ENCODE measurements at places on chromosomes 5 and 9.
A peak's percentile ranks its signal among the peaks of the same experiment; 100 is the strongest.

DNA sequence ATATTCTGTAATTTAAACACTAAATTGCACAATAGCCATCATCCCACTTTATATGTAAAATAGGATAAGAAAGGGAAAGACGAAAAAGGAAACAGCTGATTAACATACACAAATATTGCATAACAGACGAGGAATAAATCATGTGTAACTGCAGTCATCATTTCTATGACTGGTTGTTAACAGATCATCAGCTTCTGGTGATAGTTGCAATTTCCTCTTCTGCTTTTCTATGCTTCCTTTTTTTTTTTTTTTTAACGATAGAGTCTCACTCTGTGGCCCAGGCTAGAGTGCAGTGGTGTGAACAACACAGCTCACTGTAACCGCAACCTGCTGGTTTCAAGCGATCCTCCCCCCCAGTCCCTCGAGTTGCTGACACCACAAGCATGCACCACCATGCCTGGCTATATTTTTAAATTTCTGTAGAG is 22.5 kb upstream of the JAKMIP2 start:
- DNase-seq, result no peak

- DNase-seq, result no peak
Observed at GRCh38 chr5:61330341-61330844, 1.7 kb upstream of the ZSWIM6 start.

DNA sequence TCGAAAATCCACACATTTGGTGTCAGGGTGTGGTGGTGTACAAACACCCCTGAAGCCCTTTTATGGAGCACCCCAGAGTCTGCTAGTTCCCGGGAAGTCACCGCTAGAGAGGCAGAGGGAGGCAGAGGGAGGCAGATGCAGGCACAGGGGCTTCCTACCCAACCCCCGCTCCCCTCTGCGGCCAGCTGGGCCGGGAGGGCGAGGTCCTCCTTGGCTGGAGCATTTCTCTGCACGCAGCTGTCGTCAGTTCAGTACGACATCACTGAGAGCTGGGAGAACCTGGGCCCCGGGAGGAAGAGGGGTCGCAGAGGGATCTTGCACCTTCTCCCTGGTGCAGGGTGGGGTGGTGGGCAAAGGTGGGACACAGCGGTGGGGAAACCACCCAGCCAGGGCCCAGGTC is 15.8 kb upstream of the UBAC1 start:
- no peak for DNase-seq

DNA sequence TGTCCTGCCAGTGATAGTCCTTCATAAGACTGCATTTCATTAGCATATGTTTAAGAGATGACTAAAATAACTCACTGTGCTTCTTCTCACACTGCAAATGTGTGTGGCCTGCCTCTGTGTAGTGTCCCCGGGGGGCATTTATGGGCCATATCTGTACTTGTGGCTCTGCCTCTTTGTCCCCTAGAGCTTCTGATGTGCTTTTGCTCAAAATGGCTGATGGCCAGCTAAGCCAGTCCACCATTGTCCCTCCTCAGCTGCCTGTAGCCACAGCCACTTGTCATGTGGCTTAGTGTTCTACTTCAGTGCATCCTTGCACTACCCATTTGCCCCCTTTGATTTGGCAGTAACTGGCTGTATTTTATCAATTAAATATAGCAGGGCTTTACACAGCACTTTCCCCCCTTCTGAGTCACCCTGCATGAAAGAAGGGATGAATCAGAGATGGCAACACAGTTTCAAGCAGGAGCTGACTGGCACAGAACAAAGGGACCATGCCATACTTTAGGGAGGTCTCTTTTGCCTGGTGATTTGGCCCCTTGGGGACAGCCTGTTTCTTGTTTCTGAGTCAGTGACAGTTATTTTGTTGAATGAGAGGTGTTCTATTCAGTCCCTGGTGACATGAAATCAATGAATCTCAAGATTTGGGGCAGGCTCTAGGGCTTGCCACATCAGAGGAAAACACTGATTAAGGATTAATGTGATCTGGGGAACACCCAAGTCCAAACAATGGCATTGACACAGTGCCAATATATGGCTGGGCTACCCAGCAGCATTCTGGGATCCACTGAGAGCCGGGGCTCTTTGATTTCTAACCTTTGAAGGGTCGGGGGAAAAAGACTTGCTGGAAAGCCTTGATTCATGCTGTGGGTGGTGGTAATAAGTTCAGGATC is 245.5 kb downstream of the SMARCA2 start:
- no peak for DNase-seq

GRCh38 chr5:153988510-153988909 is 50.2 kb downstream of the FAM114A2 start:
- DNase-seq, result no peak

GRCh38 chr5:134437847-134438581 is 26.3 kb upstream of the CDKN2AIPNL start:
- no peak for DNase-seq

GRCh38 chr9:20376731-20377375 is 245.4 kb downstream of the MLLT3 start:
- DNase-seq, result no peak

DNA sequence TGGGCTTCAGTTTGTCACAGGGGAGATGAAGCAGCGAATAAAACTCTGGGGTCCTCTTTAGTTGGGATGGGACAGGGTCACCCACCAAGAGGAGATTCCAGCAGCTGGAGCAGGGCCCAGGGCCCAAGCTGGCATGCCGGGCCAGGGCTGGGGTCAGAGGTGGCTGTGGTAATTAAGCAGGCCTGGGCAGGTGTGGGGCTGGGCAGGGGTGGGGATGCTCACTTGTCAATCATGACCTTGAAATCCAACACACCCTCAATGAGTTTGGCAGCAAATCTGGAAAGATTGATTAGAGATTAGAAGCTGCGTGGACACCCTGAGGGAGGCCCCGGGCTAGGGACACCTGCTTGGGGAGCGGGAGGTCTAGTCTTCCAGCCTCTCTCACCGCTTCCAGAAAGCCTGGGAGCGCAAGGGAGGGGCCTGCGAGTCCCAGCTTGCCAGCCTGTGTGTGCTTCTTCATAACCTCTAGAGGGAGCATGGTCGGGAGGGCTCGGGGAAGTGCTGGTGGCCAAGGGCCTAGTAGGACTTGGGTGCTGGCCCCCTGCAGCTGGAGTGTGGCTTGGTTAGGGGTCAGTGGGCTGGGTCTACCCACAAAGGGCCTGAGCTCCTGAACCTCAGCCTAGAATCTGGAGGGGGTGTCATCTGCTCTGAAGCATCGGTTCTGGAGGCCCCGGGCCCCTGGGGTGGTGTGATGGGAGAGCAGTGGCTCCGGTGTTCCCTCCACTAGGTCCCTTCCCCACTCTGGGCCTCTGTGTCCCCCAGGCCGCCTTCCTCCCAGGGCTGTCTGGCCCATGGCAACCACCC is 7.6 kb downstream of the CRAT start:
- no peak for DNase-seq

DNA sequence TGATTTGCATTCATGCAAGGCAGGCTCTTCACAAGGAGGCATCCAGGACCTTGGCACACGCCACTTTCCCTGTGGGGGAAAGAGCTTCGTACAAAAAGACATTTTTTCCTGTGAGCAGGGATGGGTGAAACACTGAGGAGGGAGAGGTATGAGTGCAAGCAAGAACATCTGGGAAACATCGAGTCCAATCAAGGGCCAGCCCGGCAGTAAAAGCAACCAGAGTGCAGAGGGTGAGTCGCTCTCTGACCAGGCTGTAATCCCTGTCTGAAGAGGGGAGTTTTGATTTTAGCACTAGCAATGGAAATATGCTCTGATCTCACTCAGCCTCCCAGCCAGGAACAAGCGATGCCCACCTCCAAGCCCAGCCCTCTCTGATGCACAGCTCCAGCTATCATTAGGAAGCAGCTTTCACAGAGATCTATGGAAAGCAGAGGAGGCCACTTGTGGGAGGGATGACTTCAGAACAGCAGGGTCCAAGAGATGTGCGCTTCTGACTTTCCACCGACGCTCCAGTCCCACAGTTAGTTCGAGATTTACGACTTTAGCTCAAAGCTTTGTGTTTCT is 211.0 kb upstream of the ADAMTS16 start:
- no peak for DNase-seq

GRCh38 chr9:37592108-37592951 is at the start of gene TOMM5:
Gene TOMM5 (minus strand): TSS chr9:37592597. CDS start chr9:37592532, 65 bp downstream.
- DNase-seq, result peak; percentile 81
